ENCODE measurements at places on chromosomes 2 and 18. TPM values are rescaled to one million over a fixed set of nuclear protein-coding genes. Genes with fewer than 3 reads are reported as not detected.

NPPC gene
- 0.98 TPM for total RNA-seq

PSME4 gene
- total RNA-seq = 31.0 TPM

IL36B gene
- not detected for total RNA-seq

SLC38A11 gene
- 1.7 TPM for total RNA-seq

LYG1 gene
- total RNA-seq = 0.74 TPM

C2orf78 gene
- total RNA-seq = not detected

UBR3 gene
- 94.9 TPM for total RNA-seq

LRRC30 gene
- total RNA-seq = not detected

AMER3 gene
- 26.8 TPM for total RNA-seq

DNAJC5G gene
- not detected for total RNA-seq

SPEG gene
- total RNA-seq = 12.3 TPM

TUBA3D gene
- total RNA-seq = not detected

NEMP2 gene
- total RNA-seq = 4.2 TPM

LCT gene
- total RNA-seq = not detected

TXNDC2 gene
- total RNA-seq = under 0.01 TPM

SETBP1 gene
- 46.2 TPM for total RNA-seq

NPHP1 gene
- total RNA-seq = 3.0 TPM

TMEM178A gene
- total RNA-seq = 23.4 TPM

MAB21L4 gene
- not detected for total RNA-seq

KIF3C gene
- total RNA-seq = 112 TPM

GPD2 gene
- 139 TPM for total RNA-seq

M1AP gene
- not detected for total RNA-seq

PIEZO2 gene
- total RNA-seq = 3.9 TPM

KHK gene
- 5.9 TPM for total RNA-seq

KCNK3 gene
- 4.2 TPM for total RNA-seq

SKA1 gene
- 2.0 TPM for total RNA-seq

ACVR1C gene
- total RNA-seq = 4.2 TPM

GLI2 gene
- 2.7 TPM for total RNA-seq

ALK gene
- total RNA-seq = 0.98 TPM

TEKT4 gene
- not detected for total RNA-seq

REL gene
- total RNA-seq = 4.9 TPM

Data from temporal lobe (tissue), 4 donors.